ENCODE measurements at places on chromosomes 5 and 9. TPM values are rescaled to one million over a fixed set of nuclear protein-coding genes. Genes with fewer than 3 reads are reported as not detected.
A peak's percentile ranks its signal among the peaks of the same experiment; 100 is the strongest.

DNA sequence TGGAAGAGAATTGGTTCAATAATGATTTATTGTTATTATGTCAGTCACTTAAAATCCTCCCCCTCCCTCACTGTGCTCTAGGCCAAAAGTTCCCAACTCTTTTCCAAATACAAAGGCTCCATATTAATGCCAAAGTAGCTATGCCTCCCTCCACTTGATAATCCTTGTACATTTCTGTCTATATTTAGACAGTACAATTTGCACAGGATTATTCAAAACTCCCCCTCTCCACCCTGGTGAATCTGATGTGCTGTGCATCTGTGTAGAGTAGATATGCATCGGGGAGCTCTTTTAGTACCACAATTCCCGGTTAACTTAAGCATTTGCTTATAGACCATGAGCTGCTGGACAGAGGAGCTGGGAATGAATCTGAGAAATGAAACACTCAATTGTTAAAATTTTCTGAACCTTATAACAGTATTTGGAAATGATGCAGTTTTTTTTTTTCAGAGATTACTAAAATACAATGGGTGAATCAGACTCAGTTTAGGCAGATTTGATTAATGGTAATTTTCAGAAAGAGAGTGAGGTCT is 27.6 kb downstream of the GLRA1 start:
- no peak for DNase-seq

OMD gene
- 0.06 TPM for total RNA-seq

GRCh38 chr5:4019009-4019769 is 423.6 kb downstream of the IRX1 start:
- peak; percentile 11 for DNase-seq

DNA sequence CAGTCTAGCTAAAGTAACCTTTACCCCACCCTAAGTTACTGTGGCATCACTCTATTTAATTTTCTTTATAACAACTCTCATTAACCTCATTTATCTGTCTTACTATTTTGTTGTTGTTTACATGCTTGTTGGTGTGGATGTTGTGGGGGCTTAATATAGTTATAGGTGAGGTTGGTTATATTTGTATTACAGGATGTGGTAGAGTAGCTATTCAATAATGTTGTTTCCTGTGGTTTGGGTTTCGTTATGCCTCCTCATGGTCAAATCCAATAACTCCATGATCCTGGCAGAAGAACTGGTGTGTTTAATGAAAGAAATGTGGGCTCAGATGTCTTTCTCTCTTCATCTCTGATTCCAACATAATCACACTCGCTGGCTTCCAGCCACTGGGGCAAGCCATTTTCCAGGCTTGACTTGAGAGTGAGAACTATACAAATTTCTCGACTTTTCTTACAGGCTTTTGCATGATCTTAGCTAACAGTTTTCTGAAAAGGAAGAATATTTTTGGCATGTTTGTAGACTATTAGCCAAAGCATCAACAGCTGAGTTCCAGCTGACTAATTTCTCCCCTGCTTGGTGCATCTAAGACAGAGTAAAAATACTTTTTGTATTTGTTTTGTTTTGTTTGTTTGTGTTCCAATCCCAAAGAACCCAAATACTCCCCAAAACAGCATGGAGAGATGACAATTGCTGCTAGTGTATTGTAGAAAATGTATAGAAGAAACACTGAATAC is 303.7 kb upstream of the PAPPA start:
- peak; percentile 64 for DNase-seq

DNA sequence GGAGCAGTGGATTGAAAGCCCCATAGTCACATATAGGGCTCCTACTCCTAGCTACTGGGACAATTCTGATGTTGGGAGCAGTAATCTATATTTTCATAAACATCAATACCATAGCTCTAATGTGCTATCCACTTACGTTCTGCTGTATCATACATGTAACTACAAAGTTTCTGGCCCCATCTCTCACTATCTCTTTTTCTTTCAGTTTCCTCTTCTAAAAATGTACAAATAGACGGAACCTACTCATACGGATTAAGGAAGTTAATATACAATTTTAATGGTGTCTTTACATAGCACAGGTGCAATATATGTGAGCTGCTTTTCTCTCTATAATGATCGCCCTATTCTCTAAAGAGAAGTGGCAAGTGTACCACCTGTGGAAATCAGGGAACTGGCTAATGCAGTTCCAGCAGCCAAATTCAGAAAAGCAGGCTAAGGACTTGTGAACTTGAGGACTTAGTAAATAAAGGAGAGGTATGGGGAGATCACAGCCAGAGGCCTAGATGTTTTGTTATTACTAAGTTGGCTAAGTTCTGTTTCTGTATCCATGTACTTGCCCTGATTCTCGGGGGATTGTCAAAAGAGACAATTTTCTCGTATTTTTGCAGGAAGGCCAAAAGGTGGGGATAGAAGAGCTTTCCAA is 1021.9 kb downstream of the CDH12 start:
- DNase-seq: no peak

RNF208 gene
- total RNA-seq: not detected

GRCh38 chr5:40166802-40167201 is 512.9 kb upstream of the PTGER4 start:
- DNase-seq: peak; percentile 29

DNA sequence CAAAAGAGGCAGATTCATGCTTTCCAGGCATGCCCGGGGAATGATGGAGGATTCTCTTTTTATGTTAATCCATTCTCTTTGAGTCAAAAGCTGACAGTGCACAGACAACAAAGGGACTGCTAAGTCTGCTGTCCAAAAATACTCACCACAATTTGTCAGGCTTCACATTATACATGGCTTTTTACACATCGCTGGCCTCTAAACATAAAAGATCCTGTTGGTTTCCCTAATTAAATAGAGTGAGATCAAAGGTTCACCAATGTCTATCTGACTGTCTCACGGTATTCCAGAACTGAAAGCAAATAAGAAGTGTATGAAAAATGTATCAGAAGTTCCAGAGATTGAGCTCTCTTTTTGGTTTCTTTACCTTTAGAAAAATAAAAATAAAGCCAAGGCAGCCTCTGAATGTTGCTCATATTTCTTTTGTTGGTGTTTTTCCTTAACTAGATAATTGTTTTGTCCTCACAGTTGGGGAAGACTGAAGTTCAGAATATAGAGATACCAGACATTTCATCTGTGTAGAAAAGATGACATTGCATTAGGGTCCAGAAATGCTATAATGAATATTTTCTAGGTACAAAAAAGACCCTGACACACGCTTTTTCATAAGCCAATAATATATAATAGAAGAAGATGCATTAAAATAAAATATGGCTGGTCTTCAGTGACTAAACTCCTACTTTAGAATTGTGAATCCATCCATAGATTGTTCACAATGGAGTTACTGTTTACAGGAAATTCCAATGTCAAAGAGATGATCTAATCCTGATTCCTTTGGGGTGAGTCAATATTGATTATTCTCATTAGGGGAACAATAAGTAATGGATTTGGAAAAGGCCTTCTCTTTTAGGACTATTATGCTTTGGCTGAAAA is 688.2 kb upstream of the CDH6 start:
- DNase-seq: no peak

DNA sequence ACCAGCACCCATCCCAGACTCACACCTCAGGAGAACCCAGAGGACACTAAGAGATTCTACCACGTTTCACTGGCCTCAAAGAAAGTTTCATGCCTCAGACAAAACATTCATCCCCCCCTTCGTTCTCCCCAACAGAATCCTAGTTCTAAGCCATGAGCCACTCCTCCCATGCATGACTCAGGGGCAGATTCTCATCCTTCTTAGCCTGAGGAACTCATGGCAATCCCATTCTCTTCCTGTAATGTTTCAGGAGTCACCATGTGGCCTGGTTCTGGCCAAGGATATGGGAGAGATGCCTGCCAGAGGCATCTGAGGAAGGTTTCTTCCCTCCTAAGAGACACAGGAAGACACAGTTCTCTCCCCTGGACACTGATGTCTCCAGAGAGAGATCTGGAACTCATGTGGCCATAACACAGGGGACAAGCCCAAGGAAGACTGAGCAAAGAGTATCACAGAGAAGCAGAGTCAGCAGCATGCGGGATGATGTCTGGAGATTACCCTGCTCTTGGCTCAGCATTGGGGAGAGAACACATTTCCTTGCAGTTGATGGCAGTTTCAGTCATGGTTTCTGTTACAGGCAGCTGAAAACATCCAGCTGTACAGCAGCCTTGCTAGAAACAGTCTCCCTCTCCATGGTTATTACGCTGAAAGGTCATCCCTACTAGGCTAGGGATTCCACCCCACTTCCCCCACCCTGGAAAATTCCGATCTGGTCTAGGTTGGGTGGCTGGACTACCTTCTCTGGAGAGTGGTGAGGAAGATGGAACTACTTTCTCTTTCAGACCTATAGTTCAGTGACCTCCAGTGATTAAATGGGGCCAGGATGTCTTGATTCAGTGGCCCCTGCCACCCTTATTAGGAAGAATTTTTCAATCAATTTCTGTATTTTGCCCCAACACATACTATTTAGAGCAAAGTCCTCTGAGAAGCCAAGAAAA is 115.4 kb downstream of the ZNF608 start:
- DNase-seq: peak; percentile 55

PHF24 gene
- not detected for total RNA-seq

DNA sequence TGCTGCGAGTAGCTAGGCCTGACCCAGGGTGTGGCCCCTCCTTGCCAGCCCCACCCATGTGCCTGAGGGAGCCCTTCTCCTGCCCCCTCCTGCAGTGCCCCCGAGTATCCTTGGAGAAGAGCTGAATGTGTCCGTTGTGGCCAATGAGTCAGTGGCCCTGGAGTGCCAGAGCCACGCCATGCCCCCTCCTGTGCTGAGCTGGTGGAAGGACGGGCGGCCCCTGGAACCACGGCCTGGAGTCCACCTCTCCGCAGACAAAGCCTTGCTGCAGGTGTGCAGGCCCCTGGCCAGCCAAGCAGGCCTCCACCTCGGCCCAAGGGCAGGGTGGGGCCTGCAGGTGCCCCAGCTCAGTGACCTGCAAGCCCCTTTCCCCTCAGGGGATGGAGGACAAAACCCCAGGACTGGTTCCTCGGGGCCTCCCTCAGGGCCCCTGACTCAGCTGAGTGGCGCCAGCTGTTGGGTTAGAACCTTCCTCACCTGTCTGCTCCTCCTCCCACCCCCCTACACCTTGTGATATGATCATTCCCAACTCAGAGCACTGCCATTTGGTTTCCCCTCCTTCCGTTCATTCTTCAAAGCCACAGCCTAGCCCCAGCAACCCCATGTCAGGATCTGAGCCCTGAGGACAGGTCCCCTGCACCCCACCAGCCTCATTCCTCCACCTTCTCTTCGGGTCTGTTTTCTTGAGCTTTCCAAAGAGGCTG is 80.0 kb upstream of the ASS1 start:
- DNase-seq: peak; percentile 42

DNA sequence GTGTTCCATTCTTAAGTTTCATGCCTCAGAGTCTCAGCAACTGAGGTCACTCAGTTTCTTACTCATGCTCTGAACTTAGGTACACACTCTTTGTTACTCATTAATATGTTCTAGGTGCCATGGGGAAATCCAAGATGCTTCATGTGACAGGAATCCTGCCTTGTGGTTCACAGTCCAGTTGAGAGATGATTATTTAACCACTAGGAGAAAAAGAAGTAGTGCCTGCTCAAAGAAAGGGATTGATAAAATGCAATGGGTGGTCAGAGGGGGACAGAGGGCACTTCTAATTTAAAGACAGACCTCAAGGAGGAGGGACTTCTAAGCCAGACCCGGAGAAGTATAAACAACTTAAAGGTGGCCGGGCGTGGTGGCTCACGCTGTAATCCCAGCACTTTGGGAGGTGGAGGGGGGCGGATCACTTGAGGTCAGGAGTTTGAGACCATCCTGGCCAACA is 69.0 kb downstream of the UGCG start:
- DNase-seq: peak; percentile 99

GRCh38 chr9:107548298-107549142 is 59.0 kb upstream of the KLF4 start:
- peak; percentile 88 for DNase-seq

GRCh38 chr9:33151007-33151557 is 16.1 kb downstream of the B4GALT1 start:
- peak; percentile 96 for DNase-seq

- no peak for DNase-seq
Observed at GRCh38 chr9:124265551-124265950, 7.8 kb downstream of the NEK6 start.

GRCh38 chr5:1931604-1932231 is 49.0 kb upstream of the IRX4 start:
- no peak for DNase-seq

LHFPL2 gene
- total RNA-seq: 97.3 TPM

GRCh38 chr5:178994580-178995340 is at the start of gene GRM6:
GRM6 (minus strand) TSS chr5:178995320; CDS start chr5:178994944, 376 bp downstream.
- DNase-seq: no peak

CDKN2B-AS1 gene
- total RNA-seq: 6.2 TPM

- peak; percentile 12 for DNase-seq
Observed at GRCh38 chr5:26482810-26483375, 555.5 kb downstream of the CDH9 start.

DNA sequence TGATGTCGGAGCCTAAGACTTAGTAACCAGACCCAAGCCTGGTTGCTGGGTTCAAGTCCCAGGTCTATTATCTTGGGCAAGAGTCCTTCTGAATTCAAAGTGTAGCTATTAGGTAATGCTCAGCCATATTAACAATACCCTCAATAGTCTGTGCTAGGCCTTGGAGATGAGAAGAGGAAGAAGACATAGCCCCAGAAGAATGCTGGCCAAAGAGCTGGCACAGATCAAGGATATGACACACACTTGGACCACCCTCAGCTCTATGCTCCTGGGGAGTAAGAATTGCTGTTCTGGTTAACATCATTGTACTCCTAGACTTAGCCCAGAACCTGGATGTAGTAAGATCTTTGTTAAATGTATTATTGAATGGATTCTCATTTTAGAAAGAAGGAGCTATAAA is 426.7 kb downstream of the CDK5RAP2 start:
- no peak for DNase-seq

Measured in LHCN-M2 (cell line).